Stimulated activated CD8-positive, alpha-beta memory T cell treated with anti-CD3 and anti-CD28 coated beads, Interleukin-4, amount 100 ng/mL, for 1 hour (primary cell): ENCODE measurements at places on chromosomes 6 and 20.

GRCh38 chr20:62952373-62952967 lies at the start of gene SLC17A9:
SLC17A9 (plus strand) TSS chr20:62952709; CDS start chr20:62952831, 122 bp downstream.
- DNase-seq: no peak

- DNase-seq: no peak
These were observed 96.2 kb upstream of the BTN3A2 start for GRCh38 chr6:26268659-26269402.

GRCh38 chr6:94487371-94487770 lies 1068.0 kb upstream of the EPHA7 start:
- DNase-seq: no peak

DNA sequence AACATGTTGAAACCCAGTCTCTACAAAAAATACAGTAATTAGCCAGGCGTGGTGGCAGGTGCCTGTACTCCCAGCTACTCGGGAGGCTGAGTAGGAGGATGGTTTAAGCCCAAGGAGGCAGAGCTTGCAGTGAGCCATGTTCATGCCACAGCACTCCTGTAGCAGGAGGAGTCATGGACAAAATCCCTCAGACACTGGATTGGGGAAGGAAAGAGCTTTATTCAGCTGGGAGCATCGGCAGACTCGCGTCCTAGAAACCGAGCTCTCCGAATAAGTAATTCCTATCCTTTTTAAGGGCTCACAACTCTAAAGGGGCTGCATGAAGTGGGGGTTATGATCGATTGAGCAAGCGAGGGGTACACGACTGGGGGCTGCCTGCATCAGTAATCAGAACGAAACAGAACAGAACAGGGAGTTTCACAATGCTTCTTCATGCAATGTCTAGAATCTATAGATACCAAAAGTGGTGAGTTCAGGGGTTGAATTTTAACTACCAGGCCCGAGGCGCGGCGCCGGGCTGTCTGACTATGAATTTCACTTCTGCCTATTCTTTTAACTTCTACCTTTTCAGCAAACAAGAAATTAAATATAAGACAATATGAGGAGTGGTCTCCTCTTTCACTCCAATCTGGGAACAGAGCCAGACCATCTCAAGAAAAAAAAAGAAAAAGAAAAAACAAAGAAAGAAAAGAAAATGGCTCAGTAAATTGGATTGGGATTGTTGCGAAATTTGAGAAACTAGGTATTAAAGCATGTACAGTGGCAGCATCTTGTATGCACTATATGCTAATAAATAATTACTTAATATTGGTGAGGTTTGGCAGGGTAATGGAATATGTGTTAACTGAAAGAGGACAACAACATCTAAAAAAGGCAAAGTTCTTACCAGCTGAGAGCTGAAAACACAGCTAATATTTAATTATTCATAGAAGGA lies 23.6 kb downstream of the HMGN4 start:
- no peak for DNase-seq

GRCh38 chr20:309306-309840 lies 12.0 kb downstream of the ZCCHC3 start:
- DNase-seq: no peak

DNA sequence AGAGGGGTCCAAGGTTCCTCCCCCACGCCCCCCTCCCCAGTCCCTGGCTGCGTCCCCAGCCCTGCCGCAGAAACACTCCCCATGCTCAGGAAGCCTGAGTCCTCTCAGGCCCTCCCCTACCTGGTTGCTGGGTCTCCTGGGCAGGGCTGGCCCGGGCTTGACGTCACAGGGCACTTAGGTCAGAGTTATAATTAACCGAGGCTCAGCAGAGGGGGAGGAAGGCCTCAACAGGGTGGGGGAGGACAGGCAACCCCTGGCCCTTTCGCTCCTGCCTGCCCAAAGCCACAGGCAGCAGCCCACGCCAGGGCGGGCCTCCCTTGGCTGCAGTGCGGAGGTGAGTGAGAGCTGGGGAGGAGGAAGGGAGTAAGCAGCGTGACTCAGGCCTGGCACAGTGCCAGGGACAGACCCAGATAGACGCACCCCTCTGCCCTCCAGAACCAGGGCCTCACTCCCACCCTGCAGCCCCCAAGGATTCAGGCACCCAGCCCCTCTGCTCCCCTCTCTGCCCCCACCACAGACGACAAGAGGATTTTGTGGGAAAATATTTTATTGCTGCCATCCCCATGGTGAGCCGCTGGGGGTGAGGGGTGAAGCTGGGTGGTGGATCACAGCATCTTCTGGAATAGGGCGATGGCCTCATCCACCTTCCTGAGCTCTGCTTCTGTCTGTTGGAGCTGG lies at the start of gene VWA7:
Gene VWA7, minus strand, starts transcription at position 340 of the 678 bp plus-strand sequence. CDS start 549 bp downstream, outside the sequence.
- DNase-seq: peak; percentile 31

- no peak for DNase-seq
These were observed 42.6 kb upstream of the DEK start for GRCh38 chr6:18306977-18307376.

DNA sequence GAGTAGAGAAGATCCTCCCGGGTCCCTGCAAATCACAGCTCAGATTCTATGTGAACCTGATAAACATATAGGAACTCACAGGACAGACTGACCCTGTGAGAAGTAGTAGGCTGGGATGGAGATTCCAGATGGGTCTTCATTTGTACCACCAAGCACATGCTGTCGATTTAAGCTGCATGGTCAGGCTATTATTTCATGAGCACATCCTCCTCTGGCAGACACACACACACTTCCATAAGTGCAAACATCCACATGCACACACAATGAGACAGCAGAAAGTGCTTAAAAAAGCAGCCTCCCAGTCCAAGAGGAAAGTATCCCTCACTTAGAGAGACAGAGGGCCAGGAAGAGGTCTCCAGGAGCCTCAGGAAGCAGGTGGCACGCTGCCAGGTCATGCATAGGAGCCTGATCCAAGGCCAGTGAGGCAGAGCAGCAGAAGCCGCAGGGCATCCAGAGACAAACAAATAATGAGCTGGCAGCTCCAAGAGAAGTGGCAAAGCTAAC lies 131.8 kb downstream of the UNC5CL start:
- DNase-seq: no peak

DNA sequence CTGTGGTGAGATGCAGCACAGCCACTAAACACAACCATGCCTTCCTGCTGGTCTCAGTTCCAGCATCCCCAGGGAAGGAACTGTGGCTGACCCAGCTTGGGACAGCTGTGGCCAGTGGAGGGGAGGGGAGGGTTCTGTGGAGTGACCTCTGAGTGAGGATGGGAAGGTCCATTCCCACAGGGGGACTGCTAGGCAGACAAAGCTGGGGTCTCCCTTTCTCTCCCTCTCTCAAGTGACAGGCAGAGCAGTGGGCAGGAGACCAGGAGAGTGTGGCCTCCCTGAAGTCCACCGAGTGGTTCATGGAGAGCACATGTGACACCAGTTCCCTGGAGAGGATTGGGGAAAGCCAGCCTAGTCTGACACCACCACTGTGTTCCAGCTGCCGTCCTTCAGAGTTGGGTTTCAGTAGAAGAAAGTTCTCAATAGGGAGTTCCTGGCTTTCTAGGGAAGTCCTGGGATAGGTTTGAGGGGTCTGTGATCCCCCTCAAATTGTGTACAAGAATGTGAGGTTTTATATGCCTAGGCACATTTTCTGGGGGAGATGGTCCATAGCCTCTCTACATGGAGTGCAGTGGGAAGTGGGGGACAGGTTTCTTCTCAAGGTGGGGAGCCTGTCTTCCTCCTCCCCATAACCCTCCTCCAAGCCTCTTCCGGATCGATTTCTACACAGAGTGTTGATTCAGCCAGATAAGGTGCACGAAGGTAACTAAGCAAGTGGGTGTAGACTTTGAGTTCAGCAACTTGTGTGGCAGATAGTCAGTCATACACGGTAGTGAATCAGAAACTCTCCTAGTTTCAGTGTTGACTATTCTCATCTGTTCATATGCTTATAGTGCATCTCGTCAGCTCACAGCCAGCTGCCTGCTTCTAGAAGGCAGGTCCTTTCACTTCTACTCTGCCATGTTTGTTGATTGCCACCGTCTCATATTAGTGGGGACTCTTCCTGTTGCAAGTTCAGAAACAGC lies 18.9 kb downstream of the MANBAL start:
- no peak for DNase-seq

GRCh38 chr20:60327971-60328660 lies 369.9 kb downstream of the CDH26 start:
- no peak for DNase-seq

DNA sequence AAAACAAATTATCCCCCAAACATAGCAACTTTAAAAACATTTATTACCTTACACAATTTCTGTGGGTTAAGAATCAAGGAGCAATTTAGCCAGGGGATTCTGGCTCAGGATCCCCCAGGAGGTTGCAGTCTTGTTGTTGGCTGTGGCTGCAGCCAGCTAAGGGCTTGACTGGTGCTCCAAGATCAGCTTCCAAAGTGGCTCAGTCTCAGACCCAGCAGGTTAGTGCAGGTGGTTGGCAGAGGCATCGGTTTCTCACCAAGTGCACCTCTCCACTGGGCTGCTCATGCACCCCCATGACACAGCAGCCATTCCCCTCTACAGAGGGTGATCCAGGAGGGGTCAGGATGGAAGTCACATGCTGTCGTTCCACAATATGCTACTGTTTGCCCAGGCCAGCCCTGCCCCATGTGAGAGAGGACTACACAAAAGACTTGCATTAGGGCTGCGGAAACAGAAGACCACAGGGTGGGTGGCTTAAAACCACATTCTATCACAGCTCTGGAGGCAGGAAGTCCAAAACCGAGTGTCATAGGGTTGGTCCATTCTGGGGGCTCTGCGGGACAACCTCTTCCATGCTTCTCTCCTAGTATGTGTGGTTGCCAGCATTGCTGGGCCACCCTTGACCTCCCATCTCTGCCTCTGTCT lies 125.8 kb downstream of the C6orf118 start:
- no peak for DNase-seq

GRCh38 chr6:4004249-4004648 lies 74.7 kb downstream of the FAM217A start:
- DNase-seq: no peak

DNA sequence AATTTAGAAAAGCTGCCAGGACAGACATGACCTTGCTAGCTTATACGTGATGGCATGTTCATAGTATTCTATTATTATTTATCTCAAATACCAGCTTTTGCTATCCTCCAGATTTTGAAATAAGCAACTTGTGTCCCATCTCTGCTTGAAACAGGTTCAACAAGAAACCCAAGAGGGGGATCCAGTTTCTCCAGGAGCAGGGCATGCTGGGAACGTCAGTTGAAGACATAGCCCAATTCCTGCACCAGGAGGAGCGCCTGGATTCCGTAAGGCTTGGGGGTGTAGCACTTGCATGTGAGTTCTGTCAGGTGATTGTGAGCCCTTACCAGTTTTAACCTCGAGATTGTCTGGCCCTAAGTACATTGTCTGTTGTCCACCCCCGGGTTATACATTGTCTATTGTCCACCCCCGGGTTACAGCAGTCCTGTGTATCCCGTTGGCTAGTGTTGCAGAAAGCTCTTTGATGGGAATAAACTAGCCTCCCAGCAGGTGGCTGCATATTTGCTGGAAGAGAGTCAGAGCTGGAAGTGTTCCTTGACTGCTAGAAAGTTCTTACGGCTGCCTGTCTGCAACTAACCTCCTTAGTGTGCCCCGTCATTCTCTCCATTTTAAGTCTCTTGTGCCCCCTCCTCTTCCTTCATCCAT lies 61.4 kb upstream of the CSE1L start:
- no peak for DNase-seq

- no peak for DNase-seq
These were observed 17.7 kb upstream of the TMEM30A start for GRCh38 chr6:75302280-75302679.

- no peak for DNase-seq
These were observed 28.1 kb upstream of the PNPLA1 start for GRCh38 chr6:36241728-36242127.

DNA sequence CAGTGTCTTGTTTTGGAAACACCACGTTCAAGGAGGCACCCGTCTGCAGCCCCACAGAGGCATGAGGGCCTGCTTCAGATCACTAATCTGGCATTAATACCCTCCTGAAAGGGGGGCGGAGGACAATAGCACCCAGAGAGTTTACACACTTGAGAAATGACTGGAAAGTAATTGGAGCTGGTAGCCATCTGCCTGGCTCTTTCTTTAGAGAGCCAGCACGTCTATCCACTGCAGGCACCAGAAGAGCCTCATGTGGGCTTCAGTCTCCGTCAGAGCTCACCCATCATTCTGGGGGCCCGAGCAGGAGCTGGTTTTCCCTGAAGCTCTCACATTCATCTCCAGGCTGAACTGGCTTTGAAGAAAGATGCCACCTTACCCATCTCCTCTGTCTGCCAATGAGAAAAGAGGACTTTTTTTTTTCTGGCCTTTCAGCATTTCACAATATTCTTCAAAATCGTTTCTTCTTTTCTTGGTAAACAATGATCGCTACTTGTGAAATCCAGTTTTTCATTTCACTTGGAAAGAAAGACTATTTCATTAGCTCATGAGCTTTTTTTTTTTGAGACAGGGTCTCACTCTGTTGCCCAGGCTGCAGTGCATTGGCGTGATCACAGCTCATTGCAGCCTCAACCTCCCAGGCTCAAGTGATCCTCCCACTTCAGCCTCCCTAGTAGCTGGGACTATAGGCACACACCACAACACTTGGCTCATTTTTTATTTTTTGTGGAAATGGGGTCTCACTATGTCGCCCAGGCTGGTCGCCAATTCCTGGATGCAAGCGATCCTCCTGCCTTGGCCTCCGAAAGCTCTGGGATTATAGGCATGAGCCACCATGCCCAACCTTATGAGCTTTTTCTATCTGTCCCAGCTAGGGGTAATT lies 124.7 kb upstream of the ZNF217 start:
- DNase-seq: no peak

DNA sequence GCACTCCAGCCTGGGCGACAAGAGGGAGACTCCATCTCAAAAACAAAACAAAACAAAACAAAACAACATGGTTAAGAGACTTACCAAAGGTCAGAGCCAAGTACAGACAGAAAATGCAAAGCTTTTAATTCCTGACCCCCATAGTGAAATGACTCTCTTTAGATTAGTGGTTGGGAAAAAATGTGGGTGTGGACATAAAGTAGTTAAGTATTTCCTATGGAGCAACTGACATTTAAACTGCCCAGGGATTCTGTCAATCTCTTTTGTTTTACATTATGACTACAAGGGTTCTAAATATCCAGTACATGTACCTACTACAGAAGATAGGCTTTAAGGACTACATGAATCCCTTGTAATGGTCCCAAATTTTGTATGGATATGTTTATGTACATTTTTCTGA lies 75.1 kb downstream of the IRAK1BP1 start:
- no peak for DNase-seq

DNA sequence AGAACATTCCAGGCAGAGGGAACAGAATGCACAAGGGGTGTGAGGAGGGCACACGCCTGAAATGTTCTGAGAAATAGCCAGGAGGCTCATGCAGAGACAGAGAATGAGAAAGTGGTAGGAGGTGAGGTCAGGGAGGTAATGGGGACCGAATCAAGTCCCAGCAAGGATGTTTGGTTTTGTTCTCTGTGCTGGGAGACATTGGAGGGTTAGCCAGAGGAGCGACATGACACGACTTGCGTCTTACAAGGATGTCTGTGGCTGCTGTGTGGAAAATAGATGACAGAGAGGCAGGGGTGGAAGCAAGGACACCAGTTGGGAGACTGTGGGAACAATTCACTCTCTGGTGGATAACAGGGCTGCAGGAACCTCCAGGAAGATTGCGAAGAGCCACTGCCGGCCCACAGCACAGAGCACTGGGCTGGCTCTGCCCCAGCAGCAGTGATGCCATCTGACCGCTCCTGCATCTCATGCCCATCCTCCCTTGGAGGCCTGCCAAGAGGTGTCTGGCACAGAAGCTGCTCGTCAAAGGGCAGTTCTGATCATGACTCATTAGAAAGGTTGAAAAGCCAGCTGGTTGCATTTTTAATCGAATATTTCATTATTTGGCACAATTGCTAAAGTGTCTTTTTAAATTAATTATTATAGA lies 57.7 kb upstream of the CD83 start:
- no peak for DNase-seq

GRCh38 chr6:99425647-99426450 lies 741 bp upstream of the PNISR start:
- DNase-seq: peak; percentile 27
